ENCODE measurements at places on chromosomes 16 and 17.

DNA sequence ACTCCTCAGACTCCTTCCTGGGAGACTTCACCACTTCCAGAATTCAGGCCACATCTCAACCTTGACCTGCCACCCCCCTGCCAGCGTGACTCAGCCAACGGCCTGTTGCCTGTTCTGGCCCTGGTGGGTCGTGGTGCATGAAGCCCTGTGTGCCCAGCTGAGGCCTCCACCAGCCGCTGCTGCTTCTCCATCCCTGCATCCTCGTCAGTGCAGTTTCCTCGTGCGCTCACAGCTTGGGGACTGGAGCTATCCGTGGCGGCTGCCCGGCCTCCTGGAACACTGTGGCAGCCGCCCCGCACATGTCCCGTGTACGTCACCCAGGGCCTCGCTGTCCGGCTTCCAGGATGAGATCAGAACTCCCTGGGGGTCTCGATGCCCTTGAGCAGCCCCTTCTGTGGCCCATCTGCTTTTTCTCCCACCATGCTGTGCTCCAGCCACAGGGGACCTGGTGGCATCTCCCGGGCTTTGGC lies 8.0 kb upstream of the TEDC2 start:
- DNase-seq = no peak

DNA sequence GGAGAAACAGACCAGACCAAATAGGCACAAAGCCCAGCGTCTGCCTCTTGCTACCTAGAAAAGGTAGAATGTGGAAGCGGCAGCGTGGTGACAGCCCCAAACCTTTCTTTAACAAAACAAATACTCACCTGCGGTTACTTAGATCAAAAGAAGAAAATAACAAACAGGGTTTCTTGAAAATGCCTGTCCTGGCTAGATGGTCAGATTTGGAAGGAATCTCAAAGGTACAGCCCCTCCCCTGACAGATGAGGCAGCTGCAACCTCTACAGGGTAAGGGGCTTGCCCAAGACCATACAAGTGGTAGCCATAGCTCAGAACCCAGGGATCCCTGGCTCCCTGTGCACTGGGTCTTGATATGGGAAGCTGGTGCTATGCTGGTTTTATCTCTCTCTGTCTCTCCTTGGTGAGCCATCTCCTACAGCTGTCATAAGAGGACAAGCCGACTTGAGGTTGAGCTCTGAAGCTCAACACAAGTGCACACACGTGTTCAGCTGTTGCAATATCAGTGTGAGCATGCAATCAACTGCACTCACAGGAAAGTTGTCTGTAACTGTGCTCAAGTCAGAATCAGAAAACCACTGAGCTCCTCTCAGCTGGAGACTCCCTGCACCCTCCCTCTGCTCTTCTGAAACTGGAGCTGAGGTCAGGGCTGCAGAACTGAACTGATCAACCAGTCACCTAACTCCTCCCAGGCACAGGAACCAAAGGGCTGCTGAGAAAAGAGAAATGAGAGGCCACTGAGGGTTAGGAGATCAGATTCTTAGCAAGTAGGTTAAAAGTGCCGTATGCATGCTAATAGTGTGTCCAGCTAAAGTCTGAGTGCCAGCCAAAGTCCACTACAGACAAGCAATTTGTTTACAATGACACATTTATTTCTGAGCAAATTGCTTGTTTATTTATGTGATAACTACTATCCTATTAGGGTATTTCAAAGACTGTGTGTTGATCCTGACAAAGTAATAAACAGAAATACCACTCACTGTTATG lies 6.1 kb upstream of the RNF157 start:
- DNase-seq = no peak

GRCh38 chr17:81428121-81428515 lies 32.9 kb downstream of the BAHCC1 start:
- DNase-seq = no peak

GRCh38 chr17:80650751-80651518 lies 106.3 kb downstream of the RPTOR start:
- DNase-seq = no peak

- no peak for DNase-seq
These were observed 28.1 kb downstream of the ERCC4 start for GRCh38 chr16:13948086-13948485.

- DNase-seq = no peak
These were observed 38.5 kb upstream of the CNEP1R1 start for GRCh38 chr16:49986351-49987124.

DNA sequence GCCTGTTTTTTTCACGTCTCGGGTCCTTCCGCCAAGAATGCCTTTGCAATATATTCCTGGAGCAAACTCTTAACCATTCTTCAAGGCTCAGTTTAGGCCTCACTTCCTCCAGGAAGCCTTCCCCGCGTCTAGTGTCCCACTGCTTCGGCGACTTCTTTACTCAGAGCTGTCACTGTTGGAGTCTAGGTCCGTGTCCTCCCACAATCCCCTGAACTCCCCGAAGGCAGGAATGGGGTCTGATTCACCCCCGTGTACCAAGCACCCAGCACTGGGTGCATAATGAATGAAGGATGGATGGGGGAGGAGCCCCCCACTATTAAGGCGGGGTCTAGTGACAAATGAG lies 508 bp downstream of the MATCAP1 start:
- DNase-seq = no peak

DNA sequence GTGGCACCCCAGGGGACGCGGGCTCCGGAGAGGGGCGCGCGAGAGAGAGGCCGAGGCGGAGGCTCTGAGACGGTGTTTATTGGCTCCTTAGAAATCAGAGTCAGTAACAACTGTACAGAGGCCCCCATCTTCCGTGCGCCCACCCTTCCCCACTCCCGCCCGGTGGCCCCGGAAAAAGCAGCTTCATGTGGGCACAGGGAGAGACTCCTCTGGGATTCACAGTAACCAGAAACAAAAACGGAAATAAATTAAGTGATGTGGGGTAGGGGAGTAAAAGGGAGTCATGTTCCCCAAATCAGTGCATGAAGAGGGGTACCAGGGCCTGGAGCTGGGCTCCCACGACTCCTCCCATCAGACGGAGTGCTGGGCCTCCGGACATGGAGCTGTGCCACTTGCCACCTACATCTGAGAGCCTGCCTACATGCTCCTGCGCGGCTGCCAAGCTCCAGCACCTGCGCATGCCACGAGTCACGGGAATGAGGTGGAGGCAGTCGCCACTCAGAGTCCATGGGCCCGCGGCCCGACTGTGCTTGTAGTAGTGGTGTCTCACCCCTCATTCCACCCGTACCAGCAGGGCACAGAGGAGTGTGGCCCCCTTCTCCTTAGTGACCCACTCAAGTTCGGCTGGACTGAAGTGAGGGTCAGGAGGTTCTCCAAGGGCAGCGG lies 543 bp upstream of the GPS2 start:
- no peak for DNase-seq

DNA sequence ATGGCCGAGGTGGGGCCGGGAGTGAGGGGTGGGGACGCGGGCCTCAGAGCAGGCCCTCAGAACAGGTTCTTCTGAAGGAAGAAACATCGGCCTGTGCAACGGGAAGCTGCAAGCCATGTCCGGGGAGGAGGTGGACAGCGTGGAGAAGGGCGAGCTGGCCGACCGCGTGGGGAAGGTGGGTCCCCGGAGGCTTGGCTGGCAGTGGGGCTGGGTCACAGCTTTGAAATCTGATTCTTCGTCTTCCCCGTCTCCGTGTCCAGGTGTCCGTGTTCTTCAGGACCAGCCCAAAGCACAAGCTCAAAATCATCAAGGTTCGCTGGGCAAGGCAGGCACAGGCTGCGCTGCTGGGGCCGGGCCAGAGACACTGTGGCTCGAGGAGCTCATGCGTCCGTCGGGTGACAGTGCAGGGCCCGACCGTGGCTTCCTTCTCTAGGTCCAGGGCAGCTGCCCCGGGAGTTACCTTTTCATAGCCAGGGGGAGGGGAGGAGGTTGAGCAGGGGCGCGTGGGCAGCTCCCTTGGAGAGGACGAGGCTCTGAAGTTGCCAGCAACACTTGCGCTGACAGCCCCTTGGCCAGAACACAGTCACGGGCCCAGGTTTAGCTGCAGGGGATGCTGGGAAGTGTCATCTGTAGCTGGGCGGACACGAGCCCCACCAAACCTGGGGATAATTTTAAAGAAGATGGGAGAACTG lies 51.3 kb downstream of the MEAK7 start:
- peak; percentile 11 for DNase-seq

DNA sequence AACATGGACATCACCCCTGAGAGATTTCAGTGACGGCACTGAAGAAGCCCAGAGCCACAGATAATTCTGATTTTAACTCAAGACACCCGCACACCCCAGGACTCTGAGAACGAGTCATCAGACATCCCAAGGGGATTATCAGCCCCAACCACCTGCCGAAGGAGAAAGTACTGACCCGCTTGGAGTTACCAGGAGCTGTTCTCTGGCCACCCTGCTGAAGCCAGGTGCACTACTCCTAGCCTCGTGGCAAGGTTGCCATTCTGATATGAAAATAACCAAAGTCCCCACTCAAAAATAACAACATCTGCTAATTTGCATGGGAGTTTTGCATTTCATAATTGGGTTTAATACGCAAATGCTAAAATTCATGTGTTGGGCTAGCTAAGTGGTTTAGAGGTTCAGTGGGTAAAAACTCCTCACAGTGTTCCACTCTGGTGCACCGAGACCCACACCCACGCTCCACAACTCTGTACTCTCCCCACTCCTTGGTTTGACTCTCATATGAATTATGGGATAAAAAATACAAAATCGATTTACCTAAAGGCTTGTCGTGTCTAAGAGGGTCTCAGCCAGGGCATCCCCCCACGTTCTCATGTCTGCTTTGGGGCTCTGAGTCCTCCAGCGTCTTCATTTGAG lies 143.0 kb upstream of the NOL11 start:
- DNase-seq = no peak

DNA sequence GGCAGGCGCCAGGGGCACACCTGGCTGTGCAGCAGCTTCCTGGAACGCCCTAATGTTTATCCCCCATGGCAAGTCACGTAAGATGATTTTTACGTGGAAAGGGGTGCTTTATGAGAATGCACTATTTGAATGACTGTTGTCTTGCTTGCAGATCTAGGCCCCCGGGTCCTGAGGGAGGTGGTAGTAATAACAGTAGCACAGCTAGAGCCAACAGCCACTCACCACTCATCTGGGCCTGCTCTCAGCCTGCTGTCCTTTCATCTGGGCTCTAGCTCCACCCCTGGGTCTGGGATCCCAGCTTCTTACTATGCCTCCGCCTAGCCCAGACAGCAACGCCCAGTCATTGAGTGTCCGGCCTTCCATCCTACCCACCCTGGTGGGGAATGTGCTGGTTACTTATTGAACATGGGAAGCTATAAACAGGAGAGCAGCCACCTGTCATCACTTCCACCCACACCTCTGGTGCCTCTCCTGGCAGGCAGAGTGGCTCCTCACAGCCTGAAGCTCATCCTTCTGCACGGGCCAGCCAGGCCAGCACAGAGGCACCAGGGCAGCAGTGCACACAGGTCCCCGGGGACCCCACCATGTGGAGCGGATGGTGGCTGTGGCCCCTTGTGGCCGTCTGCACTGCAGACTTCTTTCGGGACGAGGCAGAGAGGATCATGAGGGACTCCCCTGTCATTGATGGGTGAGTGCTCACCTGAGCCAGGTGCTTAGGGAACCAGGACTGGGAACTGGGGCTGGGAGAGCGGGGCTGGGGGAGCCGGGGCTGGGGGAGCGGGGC lies 16.6 kb downstream of the DPEP1 start:
- DNase-seq = no peak

DNA sequence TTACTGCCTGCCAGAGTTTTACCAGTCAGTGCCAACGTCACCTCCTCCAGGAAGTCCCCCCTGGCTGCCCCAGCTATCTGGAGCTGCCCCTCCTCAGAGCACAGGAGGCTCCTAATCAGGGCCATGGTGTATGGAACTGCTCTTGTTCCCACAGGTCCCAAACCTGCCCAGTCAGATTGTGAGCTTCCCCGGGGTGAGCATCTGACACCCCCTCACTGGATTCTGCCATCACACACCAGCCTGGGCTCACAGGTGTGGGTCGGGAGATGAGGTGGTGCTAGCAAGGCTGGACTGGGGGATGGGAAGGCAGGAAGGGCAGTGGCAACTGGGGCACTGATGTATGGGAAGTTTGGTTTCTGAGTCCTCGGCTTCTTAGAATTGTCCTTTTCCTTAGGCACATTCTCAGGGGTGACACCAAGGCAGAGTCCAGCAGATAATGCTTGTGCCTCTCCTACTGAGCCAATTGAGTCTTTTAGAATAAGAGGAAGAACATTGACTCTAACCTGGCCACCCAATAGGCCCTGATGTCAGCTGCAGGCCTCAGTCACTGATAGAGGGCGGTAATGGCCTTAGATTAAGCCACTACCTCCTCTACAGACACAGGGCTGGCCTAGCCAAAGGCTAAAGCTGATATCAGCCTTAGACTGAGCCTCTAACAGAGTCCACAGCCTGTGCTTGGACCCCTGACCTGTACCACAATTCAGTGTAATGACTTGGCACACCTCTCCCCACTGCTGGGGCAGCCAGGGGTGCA lies 107.9 kb downstream of the WSCD1 start:
- DNase-seq = no peak

- DNase-seq = no peak
These were observed 71.3 kb downstream of the VAT1L start for GRCh38 chr16:77859493-77860232.

GRCh38 chr17:28760601-28761562 lies 17.1 kb downstream of the TRAF4 start:
- no peak for DNase-seq

DNA sequence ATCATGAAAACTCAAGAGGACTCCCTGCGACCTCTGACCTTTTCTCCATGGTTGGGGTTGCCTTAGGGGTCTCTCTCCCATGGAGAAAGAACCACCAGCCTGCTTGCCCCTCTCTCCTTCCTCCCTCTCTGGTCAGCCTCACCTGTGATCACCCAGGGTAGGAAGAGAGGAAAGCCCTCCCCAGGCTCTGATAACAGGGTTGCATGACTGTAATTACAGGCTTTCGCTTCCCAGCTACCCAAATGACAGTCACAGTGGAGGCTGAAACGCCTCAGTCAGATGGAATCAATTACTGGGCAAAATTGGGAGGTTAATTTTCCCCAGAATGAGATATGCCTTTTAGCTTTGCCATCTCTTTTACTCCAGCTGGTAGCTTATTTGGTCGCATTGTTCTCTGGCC lies 265.8 kb upstream of the SOX9 start:
- DNase-seq = no peak

GRCh38 chr16:7257016-7257415 lies 75.6 kb upstream of the RBFOX1 start:
- DNase-seq = no peak

GRCh38 chr17:56737421-56738161 lies 96.1 kb downstream of the C17orf67 start:
- DNase-seq = no peak

DNA sequence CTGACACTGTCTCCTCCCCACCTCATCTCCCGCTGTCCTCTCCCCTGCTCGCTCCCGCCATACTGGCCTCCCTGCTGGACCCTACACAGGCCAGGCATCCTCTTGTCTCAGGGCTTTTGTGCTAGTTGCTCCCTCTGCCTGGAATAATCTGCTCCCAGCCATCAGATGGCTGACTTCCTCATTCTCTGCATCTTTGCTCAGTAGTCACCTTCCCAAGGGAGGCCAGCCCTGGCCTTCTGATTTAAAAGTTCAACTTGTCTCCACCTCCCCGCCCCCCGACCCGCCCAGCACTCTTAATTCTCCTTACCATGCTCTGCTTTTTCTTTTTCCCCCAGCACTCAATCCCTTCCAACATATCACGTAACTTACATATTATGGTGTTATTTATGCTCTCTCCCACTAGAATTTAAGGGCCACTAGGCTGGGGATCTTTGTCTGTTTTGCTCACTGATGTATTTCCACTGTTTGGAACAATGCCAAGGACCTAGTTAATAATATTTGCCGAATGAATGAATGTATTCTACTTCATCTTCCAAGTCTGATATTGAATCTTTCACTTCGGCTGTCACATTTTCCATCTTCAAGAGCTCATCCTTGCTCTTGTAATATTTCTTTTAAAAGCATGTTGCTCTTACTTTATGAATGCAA lies 178.3 kb downstream of the CDK5R1 start:
- DNase-seq = no peak

GRCh38 chr16:84628226-84628731 lies 10.4 kb upstream of the COTL1 start:
- no peak for DNase-seq

Measured in left renal cortex interstitium (tissue), 4 donors.